ENCODE measurements at places on chromosomes 7 and 10.

DNA sequence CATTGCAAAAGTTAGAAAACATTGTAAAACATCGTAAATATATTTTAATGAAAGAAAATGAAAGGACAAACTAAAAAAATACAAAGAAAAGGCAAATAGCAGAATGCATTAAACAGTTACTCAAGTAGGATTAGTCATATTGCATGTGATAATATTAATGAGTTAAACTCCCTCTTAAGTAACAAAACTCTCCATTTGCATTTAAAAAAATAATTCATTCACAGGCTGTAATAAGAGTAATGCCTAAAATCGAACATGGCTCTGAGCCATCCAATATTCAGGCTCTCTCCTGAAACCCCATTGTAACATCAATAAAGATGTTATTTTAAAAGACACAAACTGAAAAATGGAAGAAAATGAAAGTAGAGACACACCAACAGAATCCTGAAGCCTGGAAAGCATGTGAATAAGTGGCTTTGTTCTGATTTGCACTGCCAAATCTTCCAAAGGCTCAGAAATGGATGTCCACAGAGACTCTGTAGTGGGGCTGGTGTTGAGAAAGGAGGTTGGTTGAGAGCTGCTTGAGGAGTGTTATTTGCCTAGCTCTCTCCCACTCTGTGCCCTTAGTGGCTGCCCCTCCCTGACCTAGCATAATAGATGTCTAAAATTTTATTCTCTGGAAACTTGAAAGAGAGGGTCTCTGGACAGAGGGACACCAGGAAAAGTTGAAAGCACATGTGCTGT is 268.3 kb upstream of the MEOX2 start:
- DNase-seq, result no peak

DNA sequence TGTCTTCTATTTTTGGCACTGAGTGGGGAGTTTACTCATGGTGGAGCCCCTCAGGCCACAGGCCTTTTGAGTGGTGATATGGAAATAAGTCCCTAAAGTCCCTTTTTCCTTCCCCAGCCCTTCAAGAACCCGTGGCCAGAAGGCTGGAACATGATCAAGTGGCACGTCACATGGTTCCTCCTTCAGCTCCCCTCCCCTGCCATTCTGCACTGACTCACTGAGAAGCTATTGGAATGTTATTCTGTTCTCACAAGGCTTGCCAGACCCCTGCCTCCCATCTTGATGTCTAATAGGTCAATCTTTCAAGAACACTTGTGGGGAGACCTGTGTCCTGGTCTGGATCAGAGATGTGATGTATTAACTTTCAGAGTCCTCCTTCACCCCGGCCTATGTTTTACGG is 279.8 kb downstream of the SEC23IP start:
- DNase-seq, result no peak

DNA sequence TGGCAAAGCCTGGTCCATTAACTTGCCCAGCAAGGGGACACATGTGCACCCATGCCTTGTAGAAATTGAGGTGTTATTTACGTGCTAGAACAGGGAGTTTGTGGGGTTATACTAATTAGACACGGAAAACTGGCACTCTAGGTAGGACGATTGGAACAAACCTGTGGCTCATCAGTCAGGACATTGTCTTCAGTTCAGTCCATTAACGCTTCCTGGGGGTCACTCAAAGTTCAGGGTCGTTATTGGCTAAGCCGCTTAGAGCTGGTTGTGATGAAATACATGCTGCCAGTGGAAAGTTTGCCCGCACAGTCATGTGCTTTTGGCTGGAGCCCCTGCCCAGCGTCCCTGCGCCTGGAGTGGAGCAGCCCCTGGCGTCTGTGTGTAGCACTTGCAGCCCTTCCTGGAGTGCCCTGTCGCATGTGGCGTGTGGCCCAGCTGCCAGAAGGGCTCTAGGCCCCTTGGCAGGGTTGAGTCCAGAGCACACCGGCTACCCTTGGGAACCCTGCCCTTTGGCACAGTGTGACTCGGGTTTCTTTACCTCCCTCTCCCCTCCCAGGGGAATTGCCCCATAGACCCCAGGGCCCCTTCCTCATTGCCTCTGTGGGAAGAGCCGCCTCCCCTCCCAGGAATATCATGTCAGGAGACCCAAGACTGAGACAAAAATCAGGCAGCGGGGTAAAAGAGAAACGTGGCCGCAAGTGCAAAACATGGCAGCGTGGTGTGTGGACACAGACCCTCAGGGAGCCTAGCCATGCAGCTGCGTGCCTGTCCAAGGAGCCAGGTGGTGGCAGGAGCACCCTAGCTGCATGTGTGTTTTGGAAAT is 9.8 kb downstream of the ZNF775 start:
- no peak for DNase-seq

GRCh38 chr7:113405296-113406056 is 287.1 kb upstream of the SMIM30 start:
- DNase-seq, result no peak

DNA sequence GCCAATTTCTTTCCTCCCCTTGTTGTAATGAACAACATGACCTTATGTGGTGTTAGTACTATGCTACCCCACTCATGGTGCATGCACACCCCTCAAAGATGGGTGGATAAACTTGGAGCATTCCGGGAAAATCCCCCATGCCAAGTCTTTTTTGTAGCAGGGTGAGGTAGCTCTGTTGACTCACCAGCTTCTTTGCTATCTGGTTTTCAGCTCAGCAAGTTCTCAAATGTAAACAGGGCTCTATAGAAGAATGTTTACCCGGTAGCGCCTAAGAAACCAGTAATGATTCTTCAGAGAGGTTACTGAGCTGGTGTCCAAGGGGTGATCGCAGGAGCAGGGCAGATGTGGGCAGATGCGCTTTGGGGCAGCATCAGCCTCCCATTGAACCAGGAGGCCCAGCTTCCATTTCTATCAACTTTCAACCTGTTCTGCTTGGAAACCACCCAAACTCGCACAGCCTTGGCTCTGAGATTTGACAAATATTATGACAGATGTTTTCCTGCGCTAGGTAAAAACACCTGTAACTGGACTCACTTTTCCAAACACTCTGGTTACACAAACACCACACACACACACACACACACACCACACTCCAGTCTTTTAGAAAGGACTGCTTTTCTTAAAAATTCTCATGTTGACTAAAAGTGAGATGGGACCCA is 87.8 kb downstream of the ZRANB1 start:
- no peak for DNase-seq

DNA sequence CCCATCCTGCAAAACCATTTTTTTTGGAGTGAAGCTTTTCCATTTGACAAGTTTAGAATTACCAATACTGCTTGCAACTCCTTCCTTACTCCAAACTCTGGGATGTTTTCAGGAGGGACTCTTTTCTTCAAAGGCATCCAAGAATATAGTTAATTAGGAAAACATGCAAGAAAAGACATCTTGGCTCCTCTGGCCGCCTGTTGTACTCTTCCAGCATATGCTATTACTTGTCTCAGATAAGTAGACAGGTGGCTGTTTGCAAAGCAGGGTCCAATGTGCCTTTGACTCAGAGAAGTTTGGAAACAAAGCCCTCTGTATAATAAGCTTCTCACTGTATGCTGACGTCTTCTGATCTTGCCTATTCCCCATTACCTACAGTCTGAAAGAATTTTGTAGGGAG is 746.5 kb downstream of the AUTS2 start:
- no peak for DNase-seq

- no peak for DNase-seq
Observed at GRCh38 chr7:111159426-111159825, 68.5 kb downstream of the LRRN3 start.

GRCh38 chr10:99709480-99710229 is 22.3 kb downstream of the COX15 start:
- no peak for DNase-seq

DNA sequence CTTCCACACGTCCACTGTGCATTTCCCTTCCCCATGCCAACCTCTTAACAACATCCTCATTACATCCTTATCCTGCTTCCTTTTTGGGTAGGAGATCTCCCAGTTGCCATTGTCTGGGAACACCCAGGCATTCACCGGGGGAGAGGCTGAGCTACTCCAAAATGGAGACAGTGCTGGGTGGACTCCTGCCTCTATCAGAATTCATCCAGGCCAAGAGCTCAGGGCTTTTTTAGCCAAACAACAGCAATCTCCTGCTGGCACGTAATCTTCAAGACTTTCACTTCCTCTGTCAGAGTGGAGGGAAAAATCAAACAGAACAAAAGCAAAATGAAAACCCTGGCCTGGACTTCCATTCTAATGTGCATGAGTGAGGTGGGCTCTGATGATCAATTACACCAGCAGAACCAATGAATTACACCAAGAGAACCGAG is 245.0 kb downstream of the PRPF18 start:
- DNase-seq, result no peak

- DNase-seq, result no peak
Observed at GRCh38 chr7:68752485-68753178, 845.6 kb upstream of the AUTS2 start.

GRCh38 chr7:134770676-134771075 is 8.8 kb upstream of the CALD1 start:
- DNase-seq, result no peak

- no peak for DNase-seq
Observed at GRCh38 chr10:61215246-61215645, 237.9 kb downstream of the TMEM26 start.

GRCh38 chr7:42107484-42108240 is 129.3 kb downstream of the GLI3 start:
- DNase-seq, result no peak

DNA sequence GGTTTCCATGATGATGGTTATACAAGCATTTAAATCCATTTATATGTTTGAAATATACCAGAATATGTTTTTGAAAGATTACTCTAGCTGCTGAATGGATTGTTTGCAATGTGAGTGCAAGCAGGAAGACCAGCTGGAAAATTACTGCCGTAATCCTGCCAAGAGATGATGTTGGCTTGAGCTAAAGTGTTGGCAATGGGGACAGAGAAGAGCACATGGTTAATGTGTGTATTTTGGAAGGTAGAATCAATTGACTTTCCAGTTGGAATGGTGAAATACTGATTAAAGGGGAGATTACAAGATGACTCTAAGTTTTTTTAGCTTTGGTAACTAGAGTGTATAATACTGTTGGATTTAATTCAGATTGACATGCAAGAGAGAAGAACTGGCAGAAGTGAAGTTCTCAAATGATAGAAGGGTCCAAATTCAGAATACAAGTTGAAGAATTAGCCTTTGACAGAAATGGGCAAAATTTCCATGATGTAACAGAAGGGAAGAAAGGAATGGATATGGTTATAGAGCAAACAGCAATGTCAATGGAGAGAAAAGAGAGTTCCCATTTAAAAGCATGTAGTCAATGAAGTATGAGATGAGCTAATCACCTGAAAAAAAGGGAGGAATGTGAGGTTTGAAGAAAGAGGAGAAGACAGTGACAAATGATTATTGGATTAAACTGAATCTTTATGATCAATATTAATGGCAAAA is 422.0 kb downstream of the CDC14C start:
- DNase-seq, result no peak

DNA sequence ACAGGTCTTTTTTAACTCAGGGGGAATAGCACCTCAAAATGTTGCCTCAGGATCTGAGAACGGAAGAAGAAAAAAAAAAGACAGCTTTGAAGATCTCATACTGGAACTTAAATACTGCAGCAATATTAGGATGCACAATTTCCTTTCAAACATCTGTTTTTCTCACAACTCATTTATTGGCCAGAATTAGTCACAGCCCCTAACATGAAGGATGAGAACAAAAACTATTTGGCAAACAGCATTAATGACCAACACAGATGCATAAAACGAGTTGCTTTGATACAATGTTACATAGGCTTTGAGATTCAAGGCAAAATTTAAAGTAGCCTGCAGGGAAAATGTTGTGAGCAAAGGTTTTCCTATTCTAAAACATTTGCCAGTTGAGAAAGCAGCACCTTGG is 36.5 kb downstream of the JMJD1C start:
- DNase-seq, result no peak

GRCh38 chr10:76998451-76998850 is 639.2 kb downstream of the KCNMA1 start:
- no peak for DNase-seq

GRCh38 chr10:113235508-113235907 is 285.5 kb downstream of the TCF7L2 start:
- DNase-seq, result no peak

DNA sequence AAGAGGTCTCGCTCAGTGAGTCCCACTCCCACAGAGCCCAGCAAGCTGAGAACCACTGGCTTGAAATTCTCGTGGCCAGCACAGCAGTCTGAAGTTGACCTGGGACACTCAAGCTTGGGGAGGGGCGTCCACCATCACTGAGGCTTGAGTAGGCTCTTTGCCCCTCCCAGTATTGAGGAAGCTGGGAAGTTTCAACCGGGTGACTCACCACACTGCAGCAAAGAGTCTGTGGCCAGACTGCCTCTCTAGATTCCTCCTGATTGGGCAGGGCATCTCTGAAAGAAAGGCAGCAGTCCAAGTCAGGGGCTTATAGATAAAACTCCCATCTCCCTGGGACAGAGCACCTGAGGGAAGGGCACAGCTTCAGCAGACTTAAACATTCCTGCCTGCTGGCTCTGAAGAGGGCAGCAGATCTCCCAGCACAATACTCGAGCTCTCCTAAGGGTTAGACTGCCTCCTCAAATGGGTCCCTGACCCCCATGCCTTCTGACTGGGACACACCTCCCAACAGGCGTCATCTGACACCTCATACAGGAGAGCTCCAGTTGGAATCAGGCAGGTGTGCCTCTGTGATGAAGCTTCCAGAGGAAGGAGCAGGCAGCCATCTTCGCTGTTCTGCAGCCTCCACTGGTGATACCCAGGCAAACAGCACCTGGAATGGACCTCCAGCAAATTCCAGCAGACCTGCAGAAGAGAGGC is 970.9 kb upstream of the LRRN3 start:
- DNase-seq, result no peak

- DNase-seq, result no peak
Observed at GRCh38 chr10:112370424-112370819, 3.5 kb upstream of the ACSL5 start.

GRCh38 chr7:158646766-158647474 is 57.7 kb downstream of the NCAPG2 start:
- no peak for DNase-seq

DNA sequence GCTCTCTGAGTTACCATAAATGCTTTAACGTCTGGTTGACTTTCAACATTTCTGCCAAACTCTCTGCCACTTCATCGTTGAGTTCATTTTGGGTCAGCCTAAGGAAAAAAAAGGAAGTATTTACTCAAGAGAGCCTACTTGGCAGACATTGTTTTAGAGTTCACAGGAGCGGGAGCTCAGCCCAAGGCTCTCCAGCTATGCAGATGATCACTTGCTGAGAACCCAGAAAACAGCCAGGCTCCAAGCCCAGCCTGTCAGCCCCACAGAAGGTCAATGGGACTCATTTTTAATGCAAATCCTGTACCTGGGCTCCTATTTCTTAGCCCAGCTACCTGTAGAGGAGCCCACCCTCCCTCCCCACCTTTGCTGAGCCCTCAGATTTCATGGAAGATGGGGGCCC is 45.5 kb downstream of the NOD1 start:
- DNase-seq, result no peak

DNA sequence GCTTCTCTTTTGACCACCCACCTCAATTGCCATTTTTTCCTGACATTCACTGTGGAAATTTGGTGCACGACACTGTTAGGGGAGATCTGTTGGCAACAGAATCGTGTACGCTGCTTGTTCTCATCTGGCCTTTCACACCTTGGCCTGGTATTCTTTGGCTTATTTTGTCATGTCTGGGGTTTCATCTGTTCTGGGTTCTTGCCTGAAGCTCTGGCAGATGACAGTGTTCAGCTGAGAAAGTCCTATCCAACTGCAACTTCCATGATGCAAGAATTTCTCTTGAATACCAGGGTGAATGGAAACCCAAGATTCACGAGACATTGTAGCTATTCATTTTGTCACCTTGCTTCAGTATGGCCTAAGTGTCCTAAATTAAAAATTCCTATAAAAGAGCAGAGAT is 82.6 kb upstream of the CELF2 start:
- DNase-seq, result no peak

All from stimulated activated CD8-positive, alpha-beta memory T cell treated with anti-CD3 and anti-CD28 coated beads, Interleukin-4, amount 100 ng/mL, for 1 hour (primary cell).